ENCODE measurements at places on chromosomes 3 and 15. TPM values are rescaled to one million over a fixed set of nuclear protein-coding genes. Genes with fewer than 3 reads are reported as not detected.

- no peak for DNase-seq
Measured at GRCh38 chr3:114874522-114874971, 272.5 kb downstream of the ZBTB20 start.

DNA sequence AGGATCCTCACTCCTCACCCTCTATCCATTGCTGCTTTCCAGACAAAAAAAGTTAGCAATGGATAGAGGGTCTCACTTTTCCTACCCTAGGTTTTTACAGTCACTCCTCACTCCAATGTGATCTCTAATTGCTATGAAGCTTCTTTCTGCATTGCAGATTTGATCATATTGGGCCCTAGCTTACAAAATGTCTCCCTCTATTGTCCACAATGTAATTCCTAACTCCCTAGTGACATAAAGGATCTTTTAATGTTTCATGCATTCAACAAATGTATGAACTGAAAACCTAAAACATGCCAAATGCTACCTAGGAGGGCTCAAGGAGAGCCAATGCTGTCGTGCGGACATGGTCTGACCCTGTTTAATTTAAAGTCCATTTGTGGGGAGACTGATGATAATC is 234.8 kb downstream of the CADM2 start:
- DNase-seq = no peak

Gene PATL2
- total RNA-seq = not detected

GRCh38 chr3:152127058-152127457 is 141.7 kb upstream of the MBNL1 start:
- DNase-seq = no peak

DNA sequence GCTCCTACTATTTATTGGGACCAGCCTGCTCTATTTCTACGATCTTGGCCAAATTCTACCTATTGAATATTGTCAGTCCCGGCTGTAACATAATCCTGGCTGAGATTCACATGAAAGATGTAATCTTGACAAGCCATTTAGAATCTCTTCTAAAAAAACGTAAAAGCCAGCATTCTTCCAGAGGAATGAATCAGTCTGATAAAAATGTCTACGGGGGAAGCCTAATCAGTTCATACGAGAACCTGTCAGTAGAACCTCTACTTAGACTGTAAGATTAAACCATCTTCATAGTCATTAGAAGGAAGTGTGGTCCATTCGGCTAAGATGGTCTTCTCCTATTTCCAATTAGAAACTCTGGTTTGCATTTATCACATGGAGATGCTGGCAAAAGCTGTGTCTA is 147.2 kb upstream of the WNT5A start:
- no peak for DNase-seq

Gene CCDC39
- total RNA-seq = not detected

Gene TRIM42
- total RNA-seq = not detected

Gene GATM
- 22.0 TPM for total RNA-seq

GRCh38 chr3:87468938-87469337 is 192.6 kb upstream of the POU1F1 start:
- no peak for DNase-seq

All from Caki2 (cell line).